ENCODE measurements at places on chromosomes 13 and 19.

DNA sequence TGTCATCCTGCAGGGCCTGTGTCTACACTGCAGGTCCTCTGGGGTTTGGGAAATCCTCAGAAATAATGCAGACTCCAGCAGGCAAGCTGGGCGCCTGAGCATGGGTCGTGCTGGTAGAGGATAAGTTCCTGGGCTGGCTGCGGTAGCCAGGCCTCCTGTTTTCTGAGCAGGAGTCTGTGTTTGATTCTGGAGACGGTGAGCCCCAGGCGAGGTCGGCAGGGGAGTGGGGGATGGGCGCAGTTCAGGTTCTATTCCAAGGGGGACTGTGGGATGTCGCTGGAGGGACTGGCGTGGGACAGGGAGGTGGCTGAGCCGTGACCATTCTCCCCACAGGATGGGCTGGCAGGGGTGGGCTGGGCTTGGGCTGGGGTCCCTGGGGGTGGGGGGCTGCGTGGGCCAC is 154.7 kb downstream of the KDM4B start:
- DNase-seq = no peak

GRCh38 chr19:49415102-49415809 is 8.0 kb downstream of the PTH2 start:
- DNase-seq = no peak

DNA sequence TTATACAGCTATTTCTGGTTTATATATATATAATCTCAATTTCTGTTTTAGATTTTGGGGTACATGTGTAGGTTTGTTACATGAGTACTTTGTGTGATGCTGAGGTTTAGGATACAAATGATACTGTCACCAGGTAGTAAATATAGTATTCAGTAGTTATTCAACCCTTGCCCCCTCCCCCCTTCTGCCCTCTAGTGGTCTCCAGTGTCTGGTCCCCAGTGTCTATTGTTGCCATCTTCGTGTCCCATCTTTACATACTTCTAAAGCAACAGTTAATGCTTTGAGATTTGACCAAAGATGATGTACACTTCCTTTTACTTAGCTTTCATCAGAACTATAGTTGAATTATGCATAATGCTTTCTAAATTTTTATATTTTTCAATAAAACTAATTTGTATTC is 1623.4 kb upstream of the PRR20A start:
- DNase-seq = no peak

DNA sequence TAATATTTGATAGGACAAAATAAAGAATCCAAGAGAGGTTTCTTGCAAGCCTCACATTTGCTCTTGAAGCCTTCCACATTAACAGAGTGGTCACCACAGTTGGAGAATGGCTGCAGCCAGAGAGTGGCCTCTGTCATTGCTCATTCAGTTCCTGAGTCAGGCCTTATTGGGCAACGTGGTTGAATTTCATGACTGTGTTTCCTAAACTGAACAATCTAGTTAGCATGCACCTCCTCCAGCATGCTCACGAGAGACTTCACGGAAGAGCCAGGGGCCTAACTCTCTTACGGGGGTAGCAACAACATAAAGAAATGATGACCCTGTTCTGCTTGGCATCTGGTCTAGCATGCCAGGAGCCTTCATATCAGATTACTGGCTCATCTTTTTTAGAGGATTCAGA is 9.6 kb upstream of the UBL3 start:
- no peak for DNase-seq

DNA sequence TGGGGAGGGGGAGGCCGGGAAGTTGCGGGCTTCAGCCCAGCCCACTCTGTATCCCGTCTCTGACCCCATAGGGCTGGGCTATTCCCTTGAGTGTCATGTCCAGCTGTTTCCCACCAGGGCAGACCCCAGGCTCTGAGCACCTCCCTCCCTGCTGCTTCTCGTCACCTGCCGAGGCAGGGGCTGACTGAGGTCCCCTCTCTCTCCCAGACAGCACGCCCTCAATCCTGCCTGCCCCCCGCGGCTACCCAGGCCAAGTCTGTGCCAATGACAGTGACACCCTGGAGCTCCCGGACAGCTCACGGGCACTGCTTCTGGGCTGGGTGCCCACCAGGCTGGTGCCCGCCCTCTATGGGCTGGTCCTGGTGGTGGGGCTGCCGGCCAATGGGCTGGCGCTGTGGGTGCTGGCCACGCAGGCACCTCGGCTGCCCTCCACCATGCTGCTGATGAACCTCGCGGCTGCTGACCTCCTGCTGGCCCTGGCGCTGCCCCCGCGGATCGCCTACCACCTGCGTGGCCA is 625 bp downstream of the F2RL3 start:
- no peak for DNase-seq
